ENCODE measurements at places on chromosomes 7 and 10.

DNA sequence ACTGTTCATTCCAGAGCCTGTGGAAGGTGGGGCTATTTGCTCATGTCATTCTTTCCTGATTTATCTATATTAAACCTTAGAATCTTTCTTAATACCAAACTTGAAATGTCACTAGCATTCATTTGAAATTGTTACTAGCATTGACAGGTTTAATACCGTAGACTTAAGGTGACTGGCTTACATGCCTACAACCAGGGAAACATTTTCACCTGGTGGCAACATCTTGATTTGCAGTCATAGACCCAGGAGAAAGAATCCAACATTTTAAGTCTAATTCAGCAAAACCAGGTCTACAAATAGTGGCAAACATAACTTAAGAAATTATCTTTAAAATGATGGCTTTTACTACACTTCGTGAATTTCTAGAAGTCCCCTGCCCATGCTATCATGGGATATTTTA lies 353.7 kb downstream of the HTR7 start:
- DNase-seq: no peak

- DNase-seq: no peak
Observed at GRCh38 chr10:10318856-10319255, 698.8 kb upstream of the CELF2 start.

GRCh38 chr7:92968502-92968901 lies 132.1 kb upstream of the CDK6 start:
- DNase-seq: no peak

- no peak for DNase-seq
Observed at GRCh38 chr7:122618585-122619189, 80.2 kb downstream of the RNF133 start.

GRCh38 chr7:52273685-52274610 lies 761.5 kb upstream of the POM121L12 start:
- DNase-seq: no peak

DNA sequence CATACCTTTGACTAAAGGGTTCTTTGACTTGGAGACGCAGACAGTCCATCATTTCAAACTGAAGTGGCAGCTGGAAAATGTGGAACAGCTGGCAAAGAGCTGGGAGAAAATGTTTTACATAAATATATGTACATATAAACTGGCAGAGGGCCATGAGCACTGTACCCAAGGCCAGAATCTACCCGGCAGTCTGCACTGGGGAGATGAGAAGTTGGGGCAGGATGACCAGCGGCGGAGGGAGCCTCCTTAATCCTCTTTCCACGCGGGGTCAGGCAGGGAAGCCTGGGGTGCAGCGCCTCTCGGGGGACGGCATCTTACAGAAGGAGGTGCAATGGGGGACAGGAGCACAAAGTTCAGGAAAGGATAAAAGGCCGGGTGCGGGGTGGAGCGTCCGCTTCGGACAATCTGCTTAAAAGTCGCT lies 1.3 kb downstream of the GLI3 start:
- DNase-seq: no peak

- no peak for DNase-seq
Observed at GRCh38 chr10:59099481-59099880, 77.0 kb upstream of the PHYHIPL start.

DNA sequence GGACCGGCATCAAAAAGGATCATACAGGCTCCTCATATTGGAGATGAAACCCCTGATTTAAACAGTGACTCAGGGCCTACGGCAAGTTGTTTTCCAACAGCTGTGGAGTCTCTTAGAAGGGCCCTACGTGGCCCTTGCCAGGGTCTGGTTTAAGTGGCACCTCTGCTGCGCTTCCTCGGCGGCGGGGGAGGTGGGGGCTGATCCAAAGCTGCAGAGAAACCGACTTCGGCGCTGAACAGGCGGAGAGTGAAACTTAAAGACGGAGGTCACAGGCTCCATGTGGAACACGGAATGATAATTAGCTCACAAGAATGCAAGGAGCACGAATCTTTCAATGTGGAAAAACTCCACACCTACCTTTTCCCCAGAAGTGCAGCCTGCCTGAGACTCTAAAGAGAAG lies 477.9 kb downstream of the TCERG1L start:
- no peak for DNase-seq

DNA sequence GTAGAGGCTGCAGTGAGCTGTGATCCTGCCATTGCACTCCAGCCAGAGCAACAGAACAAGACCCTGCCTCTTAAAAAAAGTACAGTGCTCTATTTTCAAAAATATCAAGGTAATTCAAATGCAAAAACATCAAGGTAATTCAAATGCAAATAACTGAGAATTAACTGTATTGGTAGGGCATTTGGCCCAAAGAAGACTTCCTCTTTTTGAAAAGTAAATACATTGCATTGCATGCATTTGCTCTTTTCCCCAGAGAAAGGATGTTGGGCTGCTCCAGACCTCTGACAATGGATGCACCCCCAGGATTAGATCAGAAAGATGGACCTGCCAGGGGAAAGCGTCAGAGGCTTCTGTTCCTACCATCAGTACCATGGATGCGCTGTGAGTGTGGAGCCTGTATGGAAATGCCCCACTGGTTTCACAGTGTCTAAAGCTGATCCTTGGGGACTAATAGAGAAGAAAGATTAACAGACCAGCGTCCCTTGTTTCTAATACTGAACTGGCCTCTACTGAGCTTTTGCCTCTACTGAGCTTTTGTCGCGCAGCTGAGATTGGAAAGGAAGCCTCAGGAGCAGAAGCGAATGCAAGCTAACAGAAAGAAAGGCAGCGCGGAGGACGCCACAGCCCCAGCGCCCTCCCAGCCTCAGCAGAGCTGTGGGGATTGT lies 93.5 kb upstream of the LYZL2 start:
- DNase-seq: no peak

DNA sequence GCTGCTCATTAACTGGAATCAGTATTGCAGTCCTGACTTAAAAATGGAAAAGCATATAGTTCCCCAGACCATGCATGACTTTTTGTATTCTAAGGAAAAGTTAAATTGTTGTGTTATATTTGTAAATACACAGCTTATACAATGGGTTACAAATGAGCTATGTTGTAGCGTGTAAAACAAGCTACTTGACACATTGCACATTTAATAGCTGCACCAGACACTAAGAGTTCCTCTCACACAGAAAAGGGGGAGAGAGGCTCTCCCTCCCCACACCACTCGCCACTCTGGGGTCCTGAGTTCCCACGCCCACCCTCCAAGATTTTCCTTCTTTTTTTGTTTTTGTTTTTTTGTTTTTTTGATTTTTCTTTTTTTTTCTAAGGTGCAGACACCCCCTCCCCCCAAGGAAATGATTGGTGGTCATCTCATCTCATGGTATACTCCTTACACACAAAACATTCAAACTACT lies 6.3 kb downstream of the KLF6 start:
- DNase-seq: no peak

GRCh38 chr10:128927497-128928161 lies 539.4 kb upstream of the MGMT start:
- DNase-seq: no peak

DNA sequence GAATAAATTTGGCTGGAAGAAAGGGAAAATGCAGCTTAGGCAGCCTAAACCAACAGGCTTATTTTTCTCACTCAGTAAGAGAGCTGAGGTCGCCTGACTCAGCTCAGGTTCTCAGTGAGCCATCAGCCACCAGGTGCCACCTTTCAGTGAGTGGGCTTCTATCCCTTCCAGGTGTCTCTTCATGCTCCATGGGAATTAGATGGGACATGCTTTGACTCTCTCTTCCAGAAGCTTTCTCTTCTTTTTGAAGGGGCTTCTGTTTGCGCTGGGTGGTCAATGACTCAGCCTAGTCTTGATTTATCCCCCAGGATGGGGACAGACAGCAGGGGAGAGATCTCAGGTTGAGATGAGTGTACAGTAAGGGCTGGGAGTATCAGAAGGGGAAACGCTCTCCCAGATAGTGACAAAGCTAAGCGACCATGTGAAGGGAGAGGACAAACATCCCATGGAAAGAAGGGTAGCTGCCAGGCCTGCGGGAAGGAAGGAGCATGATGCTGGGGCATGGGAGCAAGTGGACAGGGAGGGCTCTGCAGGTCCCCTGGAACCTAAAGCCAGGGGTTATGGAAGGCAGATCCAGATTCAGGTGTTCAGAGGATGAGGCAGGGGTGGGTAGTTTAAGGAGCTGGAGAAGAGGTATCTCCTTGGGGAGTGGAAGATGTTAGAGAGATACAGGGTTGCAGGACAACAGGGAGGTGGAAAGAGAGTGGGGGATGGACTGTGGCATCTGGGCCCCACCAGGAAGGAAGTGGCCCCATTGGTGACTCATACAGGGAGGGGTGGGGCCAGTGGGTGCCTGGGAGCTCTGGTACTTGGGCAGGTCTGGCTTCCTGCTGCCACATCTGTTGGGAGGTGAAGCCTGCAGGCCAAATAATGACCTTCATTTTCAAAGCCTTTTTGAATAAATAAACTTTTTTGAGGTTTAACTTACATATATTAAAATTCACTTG lies 32.5 kb downstream of the OGDH start:
- DNase-seq: no peak

DNA sequence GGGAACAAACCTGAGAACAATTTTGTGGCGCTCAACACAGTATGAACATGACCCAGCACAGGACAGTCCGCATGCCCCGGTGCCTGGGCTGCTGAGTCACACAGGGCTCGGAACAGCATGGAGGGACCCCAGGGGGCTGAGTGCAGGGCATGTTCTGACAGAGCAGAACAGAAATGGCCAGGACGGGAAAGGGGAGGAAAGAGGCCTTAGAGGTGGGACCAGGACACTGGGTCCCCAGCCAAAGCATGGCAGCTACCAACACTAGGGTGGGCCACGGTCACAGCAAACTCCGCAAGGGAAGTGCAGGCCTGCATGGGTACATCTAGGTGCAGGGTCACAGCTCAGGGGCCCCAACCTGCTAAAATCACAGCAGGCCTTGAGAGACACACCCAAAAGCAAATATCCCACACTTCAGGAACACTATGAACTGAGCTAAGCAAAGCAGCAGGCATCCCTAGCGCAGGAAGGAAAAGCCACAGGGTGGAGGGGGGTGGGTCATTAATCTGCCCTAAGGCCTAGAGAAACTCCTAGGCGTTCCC lies 5.6 kb downstream of the IMPDH1 start:
- no peak for DNase-seq

DNA sequence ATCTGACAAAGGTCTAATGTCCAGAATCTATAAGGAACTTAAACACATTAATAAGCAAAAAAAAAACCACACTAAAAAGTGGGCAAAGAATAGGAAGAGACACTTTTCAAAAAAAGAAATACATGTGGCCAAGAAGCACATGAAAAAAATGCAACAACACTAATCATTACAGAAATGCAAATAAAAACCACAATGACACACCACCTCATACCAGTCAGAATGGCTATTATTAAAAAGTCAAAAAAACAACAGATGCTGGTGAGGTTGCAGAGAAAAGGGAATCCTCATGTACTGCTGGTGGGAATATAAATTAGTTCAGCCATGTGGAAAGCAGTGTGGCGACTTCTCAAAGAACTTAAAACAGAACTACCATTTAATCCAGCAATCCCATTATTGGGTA lies 119.0 kb downstream of the LMBR1 start:
- no peak for DNase-seq

- DNase-seq: no peak
Observed at GRCh38 chr7:21568762-21569161, 25.9 kb downstream of the DNAH11 start.

DNA sequence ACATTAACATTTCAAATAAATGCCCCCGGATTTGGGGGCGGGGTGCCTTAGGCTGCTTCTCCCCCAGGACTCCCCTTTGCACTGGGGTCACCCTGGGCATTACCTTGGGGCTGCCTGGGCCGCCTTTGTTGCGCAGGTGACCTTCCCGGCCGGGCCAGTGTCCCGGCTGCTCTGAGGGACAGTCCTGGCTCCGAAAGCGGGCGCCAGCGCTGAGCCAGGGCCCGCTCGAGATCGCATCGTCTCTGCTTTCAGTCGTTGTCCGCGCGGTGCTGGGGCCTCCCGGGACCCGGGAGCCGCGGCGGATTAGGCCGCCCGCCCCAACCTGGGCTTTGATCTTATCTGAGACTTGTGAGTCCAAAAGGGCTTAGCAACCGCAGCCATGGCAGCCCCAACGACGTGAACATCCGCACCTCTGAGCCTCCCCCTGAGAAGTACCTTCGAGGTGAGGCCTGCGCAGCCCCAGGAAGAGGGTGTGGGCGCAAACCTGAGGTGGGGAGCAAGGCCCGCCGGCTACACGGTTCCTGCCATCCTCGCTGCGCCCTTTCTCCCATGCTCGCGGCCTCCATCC lies 14.8 kb upstream of the WAPL start:
- DNase-seq: no peak

GRCh38 chr7:923108-924041 lies 31.1 kb downstream of the ADAP1 start:
- DNase-seq: no peak

DNA sequence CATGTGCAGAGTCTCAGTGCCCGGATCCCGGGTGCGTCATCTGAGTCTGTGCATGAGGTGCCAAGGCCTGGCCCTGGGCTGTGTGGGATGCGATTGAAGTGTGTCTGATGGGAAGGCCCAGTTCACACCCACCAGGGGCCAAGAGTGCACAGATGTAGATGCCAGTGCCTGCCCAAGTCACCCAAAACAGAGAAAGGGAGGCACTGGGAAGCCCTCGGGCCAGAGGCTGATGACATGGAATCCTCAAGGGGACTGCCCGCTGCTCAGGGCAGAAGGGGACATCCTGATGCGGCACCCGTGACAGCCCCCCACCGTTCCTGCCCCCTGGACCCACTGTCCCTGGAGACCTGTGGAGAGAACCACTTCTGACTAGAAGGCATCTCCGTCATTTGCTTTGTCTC lies 72.2 kb upstream of the ZNF479 start:
- no peak for DNase-seq

DNA sequence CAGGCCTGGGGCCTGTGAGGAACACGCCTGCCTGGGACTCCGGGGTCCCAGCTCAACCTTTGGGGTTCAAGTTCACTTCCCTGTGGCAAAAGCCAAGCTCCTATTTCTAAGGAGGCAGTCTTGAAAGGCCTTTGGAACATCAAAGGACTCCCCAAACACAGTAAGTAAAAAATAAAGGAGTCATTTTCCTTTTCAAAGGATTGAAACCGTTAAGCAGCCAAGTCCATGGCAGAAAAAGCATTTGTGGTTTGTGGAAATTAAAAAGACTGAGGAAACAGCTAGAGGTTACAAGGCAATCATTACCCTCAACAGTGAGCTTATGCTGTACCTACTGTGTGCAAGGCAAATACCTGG lies 200.8 kb downstream of the MYOF start:
- DNase-seq: no peak

GRCh38 chr7:155629171-155629570 lies 15.3 kb upstream of the RBM33 start:
- DNase-seq: no peak

DNA sequence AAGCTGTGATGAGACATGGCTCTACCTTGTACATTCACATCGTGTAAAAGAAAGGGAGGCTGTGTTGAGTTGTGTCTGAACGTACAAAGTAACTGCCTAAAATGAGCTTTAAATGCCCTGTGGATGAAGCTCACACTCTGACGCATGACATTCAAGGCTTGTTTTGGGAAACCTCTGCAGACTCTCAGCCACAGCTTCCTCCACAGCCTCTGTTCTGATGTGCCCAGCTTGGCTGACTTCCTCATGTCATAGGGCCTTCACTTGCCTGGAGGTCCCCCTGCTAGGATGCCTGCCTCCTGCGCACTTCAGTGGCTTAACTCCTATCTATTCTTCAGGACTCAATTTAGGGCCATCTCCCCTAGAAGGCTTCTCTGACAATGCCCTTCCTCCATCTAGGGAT lies 230.0 kb upstream of the HABP2 start:
- DNase-seq: no peak

Data from cortex of kidney (tissue), 1 donor.